ENCODE measurements at places on chromosomes 2 and 18.

- DNase-seq: no peak
These were observed 35.7 kb downstream of the ODC1 start for GRCh38 chr2:10412380-10412779.

- no peak for DNase-seq
These were observed 64.0 kb downstream of the INPP4A start for GRCh38 chr2:98508709-98509066.

- DNase-seq: no peak
These were observed 24.7 kb downstream of the PKDCC start for GRCh38 chr2:42072349-42073118.

DNA sequence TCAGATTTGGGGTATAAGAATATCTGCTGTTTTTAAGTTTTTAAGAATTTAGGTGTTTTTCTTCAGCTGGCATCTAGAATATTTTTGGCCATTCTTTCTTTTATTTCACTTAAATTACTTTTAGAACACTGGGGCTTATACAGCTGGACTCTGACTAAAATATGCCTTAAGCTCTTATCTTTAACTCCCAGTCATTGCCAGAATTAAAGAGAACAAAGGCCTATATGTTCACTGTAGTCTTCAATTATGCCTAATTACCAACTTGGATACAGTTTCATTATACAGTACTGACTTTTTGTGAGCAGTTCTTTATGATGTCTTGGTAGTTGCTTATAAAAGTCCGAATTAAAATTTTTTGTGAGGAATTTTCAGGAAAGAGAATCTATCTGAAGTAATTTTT, 192.8 kb downstream of the ZNF407 start:
- DNase-seq: no peak

DNA sequence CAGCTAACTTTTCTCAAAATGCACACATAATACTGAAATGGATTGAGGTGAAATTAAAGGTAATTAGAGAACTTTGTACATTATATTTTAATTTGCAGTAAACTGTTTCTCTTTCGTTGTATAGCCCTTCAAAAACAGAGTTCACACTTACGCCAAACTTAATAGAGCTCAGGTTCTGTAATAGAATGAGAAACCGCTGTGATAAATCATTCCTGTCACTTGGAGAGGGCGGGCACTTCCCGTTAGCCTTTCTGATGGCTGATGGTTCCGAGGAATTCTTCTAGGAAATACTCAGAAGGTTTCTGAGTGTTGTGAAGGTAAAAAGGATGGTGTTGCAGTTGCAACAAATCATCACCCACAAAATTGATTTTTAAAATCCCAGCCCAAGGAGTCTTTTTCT, 155.8 kb upstream of the ALKAL2 start:
- no peak for DNase-seq

DNA sequence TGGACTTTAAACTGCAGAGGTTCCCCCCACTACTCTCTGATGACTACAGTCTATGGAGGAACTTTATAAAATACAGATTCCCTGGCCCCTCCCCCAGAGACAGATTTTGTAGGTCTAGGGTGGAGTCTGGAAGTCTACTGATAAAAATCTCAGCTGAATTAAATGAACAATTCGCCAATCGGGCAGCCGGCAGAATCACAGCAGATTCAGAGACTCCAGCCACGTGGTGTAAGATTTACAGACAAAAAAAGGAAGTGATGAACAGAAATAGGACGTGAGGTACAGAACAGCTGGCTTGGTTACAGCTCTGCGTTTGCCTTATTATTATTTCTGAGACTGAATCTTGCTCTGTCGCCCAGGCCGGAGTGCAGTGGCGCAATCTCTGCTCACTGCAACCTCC, 21.4 kb upstream of the MTA3 start:
- DNase-seq: no peak

DNA sequence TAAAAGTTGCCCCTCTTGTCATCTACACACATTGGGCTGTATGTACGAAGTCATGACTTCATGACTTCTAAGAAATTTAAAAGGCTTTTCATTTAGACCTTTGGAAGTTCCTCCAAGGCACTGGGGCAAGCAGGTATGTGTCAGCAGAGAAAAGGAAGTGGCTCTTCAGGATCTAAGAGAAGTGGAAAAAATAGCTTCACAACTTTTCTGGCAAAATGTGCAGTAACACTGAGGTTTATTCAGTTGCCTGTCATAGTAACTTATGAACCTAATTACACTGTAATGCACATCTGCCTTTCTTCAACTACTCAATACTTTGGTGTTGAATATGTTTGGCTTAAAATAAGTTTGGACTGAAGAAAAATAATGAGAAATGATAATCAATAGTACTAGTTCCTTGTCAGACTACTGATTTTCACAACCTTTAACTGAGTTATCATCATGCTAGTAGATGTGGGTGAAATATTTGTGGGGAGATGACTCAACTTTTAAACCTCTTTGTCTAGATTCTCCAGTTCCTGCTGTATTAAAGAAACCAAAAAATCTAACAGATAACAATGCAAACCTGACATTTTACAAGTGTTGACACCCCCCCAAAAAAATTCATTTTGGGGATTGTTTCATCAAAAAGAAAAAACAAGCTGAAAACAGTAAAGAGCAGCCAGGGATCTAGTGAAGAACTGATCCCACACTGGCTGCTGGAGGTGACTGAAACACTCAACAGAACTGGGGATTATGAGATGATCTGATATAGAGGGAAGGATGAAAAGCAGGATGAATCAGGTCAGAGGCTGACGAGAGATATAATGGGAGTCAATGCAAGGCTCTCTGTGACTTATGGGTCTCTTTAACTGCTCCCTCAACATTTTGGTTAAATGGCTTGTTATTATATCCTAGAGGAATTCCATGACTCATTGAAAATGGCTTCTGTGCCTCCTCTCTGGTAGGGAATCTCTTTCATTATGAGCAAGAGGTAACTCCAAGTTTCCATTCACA, 84.6 kb downstream of the COLEC12 start:
- DNase-seq: no peak

DNA sequence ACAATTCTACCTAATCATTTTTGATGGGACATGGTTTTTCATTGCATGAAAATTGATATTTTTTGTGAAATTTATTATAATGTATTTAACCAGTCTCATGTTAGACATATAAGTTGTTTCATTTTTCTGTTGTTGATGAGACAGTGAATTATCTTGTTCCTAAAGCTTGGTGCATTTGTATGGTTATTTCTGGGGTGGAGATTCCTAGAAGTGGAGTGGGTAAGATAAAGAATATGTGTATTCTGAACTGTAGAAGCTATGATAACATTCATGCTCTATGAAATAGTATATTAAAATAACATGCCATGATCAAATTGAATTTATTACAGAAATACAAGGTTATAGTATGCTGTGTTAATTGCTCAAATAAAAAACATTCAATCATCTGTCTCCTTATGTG, 69.2 kb downstream of the BOLA3 start:
- DNase-seq: no peak

DNA sequence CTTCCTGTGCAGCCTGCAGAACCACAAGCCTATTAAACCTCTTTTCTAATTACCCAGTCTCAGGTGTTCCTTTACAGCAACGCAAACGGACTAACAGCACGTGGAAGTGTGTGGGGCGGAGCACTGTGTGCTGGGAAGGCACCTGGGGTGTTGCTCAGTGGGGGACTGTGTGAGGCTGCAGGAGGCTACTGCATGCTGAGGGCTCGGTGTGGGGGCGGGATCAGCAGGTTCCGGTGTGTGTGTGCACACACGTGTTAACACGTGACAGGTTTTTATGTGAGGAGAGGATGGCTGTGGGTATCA, 58.9 kb downstream of the ANKMY1 start:
- DNase-seq: no peak

DNA sequence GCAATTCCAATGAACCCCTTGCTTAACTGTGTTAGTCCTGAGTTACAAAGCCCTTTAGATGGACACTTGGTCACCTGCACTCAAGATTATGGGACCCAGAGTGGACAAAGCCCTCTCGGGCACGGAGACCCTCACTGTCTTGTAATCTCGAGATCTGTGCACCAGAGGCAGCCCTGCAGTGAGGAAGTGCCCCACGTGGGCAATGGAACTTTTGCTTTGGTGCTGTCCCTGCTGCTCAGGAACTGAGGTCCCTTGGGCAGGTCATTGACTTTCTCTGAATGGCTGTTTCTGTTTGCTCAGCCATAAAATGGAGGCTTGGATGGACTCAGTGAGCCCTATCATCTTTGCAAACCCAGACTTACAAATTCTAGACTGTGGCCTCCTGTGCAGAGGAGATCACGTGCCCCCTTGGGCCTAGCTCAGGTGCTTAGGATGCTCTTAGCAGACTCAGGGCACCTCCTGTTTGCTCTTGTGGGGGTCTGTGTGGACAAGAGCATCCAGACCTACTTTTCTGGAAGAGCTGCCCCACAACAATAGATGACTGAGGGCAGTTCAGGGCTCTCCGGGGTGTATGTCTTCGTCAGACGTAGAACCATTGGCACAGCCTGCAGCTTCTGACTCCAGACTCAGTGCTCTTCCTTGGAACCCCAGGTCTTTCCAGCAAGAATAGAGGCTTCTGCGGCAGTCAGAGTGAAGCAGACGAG, 94.5 kb upstream of the HS6ST1 start:
- DNase-seq: no peak

DNA sequence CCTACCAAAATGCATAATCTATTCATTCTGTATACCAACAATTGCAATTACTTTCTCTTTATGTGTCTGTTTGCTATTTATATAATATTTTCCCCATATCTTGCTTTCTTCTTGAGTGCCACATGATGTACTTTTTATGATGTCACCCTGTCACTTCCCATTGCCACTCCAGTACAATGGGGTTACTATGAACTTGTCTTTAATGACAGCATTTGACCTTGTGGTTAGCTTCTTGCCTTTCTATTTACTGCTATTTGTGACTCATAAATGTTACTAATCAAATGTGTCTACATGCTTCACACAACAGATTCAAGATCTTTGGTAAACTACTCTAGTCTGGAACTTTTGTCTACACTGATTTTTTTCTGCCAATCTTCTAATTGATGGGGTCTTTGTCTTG, 486.3 kb downstream of the NR4A2 start:
- no peak for DNase-seq

DNA sequence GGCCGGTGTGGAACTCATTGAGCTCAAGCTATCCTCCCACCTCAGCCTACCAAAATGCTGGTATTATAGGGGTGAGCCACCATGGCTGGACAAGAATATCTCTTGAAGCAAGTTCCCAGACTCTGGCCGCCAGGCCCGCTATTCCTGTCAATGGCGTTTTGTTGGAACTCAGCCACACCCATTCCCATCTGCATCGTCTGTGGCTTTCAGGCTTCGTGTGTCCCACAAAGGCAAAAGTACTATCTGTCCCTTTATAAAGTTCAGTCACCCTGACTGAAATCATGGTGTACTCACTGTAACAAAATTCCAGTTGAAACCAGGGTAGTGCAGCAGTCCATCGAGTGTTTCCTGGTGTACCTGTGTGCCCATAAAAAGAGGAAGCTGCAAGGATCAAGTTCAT, 96.7 kb downstream of the SH3BP4 start:
- DNase-seq: no peak

- DNase-seq: no peak
These were observed 265.3 kb downstream of the SETBP1 start for GRCh38 chr18:44945888-44946401.

GRCh38 chr2:145593280-145593679, 1073.4 kb upstream of the ZEB2 start:
- no peak for DNase-seq

- no peak for DNase-seq
These were observed 41.3 kb upstream of the AGFG1 start for GRCh38 chr2:227430639-227431038.

All from GOT3 (cell line).